Fibroblast of pulmonary artery (primary cell): ENCODE measurements at places on chromosomes 7 and 10.

DNA sequence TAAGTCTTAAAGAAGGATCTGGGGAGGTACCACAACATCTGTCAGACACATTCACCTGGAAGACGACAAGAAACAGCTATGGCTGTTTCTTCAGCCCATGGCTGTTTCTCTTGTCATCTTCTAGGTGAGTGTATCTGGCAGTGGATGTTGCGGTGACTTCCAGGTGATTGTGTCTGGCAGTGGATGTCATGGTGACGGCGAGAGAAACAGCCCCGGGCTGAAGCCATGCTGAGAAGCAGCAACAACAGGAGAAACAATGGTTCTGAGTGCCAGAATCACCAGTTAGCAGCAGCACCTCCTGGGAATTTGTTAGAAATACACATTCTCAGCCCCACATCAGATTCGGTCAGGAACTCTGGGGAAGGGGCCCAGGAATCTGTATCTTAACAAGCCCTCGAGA lies 68.6 kb upstream of the SYPL1 start:
- no peak for DNase-seq

- no peak for DNase-seq
These were observed 32.6 kb downstream of the AP5Z1 start for GRCh38 chr7:4808026-4808425.

DNA sequence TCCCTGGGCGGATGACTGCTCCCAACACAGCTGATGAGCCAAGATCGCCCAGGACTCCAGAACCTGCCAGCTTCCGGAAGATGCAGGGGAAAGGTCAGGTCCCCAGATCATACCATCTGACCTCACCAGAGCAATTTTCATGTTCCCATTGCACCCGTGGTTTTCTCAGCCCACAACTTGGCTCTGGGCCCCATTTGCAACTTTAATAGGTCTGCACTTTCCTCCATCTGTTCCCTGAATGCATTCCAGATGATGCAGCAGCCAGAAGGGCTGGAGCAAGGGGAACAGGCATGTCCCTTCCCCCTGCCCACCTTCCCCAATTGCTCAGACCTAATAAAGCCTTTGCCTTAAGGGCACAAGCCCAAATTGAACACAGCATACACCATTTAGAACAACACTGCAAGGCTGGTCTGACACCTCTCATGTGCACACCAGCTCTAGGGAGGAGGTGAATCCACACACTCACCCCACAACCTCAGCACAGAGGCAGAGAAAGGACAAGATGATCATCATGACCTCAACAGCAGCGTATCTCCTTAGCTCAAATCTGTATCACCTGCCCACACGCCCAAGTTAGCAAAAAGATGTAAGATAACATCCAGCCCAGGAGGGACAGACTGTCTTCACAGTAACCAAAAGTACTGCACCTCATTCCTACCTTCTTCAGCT lies 87.5 kb downstream of the PLXNA4 start:
- DNase-seq = no peak

DNA sequence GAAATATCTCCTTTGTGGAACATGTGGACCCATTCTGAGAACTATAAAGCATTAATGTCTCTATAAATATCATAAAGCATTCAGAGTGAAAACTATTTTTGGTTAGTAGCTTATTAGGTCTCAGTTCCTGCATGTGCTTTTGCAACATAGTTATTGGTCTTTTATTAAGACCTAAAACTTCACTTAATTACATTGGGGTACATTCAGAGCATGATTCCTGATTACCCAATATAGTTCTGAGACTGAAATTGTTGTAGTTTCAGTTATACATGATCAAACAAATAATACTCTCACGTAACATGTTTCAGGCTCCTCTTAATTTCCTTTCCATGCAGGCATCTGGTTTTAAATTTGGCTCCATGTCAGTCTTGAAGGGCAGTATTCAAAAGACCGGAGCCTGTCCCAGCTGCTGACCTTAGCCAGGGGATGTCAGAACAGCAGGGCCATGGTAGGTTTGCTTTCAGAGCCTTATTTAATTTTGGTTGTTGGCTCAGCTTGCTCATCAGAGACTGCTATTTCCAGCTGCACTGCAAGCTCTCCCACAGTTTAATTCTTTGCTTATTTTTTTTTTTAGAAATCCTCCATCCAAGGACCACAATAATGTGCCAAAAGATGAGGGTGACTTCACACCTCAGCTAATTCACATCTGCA lies 447.8 kb upstream of the FZD8 start:
- no peak for DNase-seq

DNA sequence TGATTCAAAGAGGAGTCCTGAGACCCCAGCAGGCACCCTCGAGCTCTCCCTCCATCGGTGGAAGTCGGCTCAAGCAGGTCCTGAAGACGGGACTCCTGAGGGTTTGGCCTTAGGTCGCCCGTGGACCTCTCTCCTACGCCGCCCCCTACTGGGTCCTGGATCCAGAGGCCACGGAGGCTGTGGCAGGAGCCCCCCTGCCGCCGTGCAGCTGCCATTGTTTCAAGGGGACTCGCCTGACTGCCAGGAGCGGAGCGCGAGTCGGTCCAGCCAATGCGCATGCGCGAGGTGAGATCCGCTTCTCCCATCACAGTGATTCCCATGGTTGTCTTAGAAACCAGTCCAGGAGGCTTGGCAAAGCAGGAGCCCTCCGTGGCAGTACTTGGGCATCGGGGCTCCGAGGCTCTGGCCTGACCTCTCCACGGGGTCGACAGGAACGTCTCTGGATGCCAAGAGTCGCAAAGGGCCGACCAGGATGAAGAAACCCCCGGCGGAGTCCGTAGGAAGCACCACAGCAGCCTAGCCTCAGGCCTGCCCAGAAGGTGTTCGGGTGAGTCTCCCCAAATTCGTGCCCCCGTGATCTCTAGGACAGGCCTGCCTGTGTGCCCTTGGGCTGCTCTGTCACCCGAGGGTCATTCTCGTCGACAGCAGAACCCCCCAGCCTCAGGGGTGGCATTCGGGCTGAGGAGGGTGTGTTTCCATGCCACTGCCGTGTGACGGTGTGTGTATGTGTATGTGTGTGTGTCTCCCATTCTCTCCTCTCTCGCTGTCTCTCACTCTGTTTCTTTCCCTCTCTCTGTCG lies 322.3 kb downstream of the ZNF716 start:
- no peak for DNase-seq

DNA sequence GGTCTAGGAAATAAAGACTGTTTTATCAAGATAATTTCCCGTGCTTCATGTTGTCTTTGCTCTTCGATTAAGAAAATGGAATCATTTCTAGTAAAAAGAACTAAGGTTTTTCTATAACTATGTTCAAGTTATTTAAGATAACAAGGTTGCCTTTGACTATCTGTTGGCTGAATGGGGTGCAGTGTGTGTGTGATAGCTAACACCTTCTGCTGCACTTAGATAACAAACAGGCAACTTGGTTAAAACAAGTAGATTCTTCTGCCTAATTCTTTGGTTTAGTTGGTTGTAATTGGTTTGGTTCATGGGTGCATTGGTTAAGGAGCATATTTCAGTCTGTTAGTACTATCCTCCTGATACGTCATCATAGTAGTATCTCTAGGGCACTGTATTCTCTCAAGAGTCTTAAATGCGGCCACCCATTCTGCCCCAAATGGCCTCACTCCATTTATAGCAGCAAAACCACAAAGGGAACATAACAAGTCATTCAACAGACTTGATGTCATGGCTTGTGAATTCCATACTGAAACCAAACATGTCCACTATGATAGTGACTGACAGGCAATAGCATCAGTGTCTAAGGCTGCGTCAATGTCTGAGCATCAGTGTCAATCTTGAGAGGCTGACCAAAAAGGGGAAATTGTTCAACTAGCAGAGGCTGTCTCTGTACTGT lies 55.7 kb downstream of the CCDC3 start:
- DNase-seq = no peak

- peak; percentile 54 for DNase-seq
These were observed 30.1 kb upstream of the CDHR3 start for GRCh38 chr7:105932835-105933477.

DNA sequence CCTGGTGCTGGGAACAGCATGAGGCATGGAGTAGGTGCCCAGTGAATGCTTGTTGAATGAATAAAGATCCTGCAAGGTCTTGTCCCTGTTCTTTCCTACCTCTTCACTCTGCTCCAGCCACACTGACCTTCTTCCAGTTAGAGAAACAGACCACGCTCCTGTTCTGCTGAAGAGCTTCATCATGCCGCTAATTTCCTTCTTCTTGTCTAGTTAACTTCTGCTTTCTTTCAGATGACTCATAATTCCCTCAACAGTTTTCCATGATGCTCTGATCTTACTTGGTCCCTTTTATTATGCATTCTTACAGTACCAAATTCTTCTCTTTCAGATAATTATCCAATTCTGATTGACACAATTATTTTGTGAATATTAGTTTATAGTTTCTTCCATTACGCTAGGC lies 59.5 kb upstream of the C1QL3 start:
- DNase-seq = no peak

- no peak for DNase-seq
These were observed 435.7 kb upstream of the GALNT17 start for GRCh38 chr7:70696201-70696754.

DNA sequence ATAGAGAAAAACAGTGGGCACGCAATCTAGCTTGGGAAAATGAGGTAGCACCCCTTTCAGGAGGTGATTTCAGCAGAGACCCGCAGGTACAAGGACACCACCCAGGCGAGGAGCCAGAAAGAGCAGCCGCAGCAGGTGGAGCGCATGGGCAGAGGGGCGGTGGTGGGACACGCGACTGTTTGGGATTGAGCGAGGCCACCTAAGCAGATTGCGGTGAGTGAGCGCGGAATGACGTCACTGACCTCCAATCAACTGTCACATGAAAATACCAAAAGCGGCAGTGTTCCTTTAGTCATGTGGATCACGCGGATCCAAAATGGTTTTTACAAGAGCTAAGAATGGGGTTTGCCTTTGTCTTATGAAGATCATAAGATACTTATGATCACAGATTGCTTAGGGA lies 40.2 kb upstream of the SLC26A3 start:
- no peak for DNase-seq

GRCh38 chr10:133139551-133140065 lies 20.4 kb upstream of the KNDC1 start:
- no peak for DNase-seq

GRCh38 chr7:2710901-2711551 lies 23.0 kb downstream of the AMZ1 start:
- no peak for DNase-seq

GRCh38 chr7:47089461-47089860 lies 492.4 kb downstream of the TNS3 start:
- no peak for DNase-seq

DNA sequence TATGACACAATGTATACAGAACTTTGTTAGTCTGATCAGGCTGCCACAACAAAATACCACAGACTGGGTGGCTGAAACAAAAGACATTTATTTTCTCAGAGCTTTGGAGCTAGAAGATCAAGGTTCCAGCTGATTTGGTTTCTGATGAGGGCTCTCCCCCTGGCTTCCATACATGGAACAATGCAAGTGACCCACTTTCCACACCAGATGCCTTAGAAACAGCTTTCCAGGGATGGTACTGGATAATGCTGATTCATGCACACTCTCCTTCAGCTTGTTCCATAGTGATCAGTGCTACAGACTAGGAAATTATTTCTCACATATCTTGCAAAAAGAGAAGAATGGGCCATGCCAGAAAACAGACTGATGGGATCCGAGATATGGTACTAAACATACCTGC lies 1274.9 kb upstream of the SORCS1 start:
- DNase-seq = no peak

- no peak for DNase-seq
These were observed 60.8 kb downstream of the ATXN7L1 start for GRCh38 chr7:105815576-105815975.

- no peak for DNase-seq
These were observed 2.3 kb upstream of the TFEC start for GRCh38 chr7:116032886-116033285.

DNA sequence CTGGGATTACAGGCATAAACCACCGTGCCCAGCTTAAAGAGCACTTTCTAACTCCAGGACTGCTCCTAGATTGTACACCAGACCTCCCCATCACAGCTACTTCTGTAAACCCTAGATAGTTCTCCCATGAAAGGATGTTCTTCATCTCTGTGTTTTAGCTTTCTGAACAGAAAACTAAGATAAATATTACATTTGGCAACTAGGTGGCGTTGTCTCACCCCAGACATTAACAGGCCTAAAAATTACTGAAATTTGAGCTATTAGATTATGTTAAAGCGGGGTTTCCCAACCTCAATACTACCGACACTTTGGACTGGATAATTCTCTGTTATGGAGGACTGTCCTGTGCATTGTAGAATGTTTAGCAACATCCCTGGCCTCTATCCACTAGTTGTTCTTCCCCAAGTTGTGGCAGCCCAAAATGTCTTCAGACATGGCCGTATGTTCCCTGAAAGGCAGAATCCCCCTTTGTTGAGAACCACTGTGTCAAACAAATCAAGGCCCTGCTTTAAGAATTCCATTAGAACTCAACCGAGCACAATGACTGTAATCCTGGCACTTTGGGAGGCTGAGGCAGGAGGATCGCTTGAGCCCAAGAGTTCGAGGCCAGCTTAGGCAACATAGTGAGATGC lies 19.1 kb downstream of the ATOH7 start:
- DNase-seq = peak; percentile 69

DNA sequence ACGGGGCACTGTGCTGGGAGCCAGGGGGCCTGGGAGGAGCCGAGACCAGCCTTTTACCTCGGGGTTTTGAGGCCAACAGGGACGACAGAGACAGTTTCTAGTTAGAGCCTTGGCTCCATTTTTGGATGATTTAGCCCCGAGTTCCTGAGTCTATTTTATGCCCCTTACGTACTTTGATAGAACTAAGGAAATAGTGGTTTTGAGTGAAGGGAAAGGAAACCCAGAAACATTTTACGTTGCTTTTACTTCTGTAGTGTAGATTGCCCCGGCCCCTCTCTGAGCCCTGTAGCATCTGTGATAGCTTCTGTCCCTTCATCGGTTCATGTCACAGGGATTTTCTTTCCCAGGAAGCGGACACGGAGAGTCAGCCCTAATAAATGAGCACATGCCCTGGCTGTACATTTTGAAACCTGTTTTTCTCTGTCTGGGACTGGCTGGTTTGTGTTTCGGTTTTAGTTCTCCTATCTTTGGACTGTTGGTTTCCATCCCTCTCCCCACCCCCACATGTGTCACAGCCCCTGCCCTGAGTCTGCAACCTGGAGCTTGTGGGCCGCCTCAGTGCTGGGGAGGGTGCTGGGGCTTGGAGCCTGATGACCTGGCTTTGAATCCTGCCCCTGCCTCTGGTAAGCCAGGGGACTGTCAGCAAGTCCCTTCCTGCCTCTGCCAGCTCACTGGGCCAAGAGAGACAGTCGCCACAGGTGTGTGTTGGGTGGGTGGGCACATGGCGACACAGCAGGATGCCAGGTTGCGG lies 6.9 kb upstream of the ORAI2 start:
- no peak for DNase-seq

GRCh38 chr7:19290066-19290465 lies 144.8 kb upstream of the FERD3L start:
- no peak for DNase-seq

DNA sequence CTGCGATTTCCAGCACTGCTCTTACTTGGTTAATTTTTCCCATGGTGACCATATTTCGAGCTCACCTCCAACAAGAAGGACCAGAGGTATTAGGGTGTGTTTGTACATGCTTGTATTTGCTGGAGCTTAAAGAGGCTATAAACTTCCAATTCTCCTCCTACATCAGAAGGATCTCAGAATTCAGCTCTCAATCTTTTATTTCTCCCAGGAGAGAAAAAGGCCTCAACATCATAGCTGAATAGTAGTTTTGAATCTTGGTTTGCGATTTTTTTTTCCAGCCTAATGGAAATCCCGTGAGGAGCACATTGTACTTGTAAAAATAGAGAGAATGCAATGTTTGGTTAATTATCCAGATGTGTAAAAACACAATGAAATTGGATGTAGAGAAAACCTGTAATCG lies 69.7 kb downstream of the CPVL start:
- no peak for DNase-seq

GRCh38 chr10:110530131-110530831 lies 32.6 kb downstream of the DUSP5 start:
- peak; percentile 77 for DNase-seq

GRCh38 chr10:34585422-34586112 lies 229.5 kb downstream of the PARD3 start:
- DNase-seq = no peak
